ENCODE measurements at places on chromosomes 3 and 15.

GRCh38 chr15:49990835-49991545 is 128.0 kb downstream of the ATP8B4 start:
- DNase-seq, result no peak

DNA sequence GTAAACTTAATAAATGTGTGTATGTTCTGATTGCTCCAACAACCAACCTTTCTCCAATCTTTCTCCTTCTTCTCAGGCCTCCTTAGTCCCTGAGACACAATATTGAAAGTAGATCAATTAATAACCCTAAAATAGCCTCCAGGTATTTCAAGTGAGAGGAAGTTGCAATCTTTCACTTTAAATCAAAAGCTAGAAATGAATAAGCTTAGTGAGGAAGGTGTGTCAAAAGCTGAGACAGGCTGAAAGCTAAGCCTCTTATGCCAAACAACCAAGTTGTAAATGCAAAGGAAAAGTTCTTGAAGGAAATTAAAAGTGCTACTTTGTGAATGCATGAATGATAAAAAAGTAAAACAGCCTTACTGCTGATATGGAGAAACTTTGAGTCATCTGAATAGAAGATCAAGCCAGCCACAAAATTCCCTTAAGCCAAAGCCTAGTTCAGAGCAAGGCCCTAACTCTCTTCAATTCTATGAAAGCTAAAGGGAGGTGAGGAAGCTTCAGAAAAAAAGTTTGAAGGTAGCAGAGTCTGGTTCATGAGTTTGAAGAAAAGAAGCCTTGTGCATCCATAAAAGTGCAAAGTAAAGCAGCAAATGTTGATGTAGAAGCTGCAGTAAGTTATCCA is 38.6 kb downstream of the CCDC80 start:
- DNase-seq, result no peak

GRCh38 chr15:39595338-39596221 is 14.7 kb downstream of the THBS1 start:
- DNase-seq, result no peak

DNA sequence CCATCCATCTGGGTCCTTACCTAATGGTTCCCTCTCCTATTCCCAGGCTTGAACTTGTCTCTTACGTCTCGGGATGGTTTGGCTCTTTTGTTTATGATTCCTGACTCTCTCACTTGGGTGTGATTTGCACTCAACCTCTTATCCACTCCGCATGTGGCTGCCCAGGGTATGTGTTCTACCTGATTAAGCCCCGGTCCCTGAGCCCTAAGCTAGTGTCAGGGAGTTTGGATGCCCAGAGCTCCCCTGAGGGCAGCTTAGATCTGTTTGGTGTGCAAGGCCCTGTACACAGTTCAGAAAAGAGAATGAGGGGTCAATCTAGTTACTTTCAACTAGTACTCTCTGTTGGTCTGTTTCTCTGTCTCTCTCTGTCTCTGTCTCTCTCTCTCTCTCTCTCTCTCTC is 15.9 kb upstream of the STARD5 start:
- DNase-seq, result no peak

DNA sequence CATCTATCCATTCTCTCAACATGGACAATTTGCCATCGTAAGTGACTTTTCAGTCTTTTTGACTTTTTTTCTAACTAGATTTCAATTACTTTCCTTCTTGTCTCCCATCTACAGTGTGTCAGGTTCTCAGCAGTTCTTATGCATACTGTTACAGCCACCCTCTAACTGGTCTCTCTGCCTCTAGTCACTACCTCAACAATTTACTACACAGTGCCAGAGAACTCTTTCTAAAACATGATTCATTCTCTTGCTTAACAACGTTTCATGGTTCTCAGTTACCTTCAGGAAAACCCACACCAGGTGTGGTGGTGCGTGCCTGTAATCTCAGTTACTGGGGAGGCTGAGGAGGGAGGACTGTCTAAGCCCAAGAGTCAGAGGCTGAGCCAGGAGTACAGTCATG is 95.4 kb downstream of the DIPK2A start:
- no peak for DNase-seq

DNA sequence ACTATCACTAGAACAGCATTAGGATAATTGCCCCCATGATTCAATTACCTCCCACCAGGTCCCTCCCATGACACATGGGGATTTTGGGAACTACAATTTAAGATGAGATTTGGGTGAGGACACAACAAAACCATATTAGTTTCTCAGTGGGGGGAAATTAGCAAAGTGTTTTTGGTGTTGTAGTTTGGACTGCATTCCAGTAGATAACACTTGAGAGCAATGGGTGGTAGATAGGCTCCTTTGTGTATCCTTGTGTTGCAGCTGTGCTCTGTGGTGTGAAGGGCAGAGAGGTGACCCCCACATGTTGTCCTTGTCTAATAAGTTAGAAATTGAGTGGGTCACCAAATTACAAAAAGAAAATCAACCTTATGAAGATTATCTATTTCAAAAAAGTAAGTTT is 223.8 kb downstream of the SATB1 start:
- no peak for DNase-seq

DNA sequence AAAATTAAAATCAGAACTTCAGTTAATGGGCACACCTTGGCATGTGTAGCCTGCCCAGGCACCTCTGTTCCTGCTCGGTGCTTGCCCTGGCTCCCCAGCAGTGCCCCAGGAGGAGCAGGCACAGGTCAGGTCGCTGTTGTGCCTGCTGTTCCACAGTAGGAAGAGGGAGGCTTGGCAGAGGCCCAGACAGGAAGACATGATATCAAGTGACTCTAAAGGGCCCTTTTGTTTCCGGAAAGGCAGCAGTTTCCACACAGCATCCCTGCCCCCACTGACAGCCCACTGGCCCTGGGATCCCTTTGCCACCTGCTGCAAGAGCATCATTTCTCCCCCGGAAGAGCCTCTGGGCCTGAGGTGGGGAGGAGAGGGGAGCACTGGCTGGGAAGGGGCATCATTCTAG is 40.5 kb upstream of the HES1 start:
- no peak for DNase-seq

DNA sequence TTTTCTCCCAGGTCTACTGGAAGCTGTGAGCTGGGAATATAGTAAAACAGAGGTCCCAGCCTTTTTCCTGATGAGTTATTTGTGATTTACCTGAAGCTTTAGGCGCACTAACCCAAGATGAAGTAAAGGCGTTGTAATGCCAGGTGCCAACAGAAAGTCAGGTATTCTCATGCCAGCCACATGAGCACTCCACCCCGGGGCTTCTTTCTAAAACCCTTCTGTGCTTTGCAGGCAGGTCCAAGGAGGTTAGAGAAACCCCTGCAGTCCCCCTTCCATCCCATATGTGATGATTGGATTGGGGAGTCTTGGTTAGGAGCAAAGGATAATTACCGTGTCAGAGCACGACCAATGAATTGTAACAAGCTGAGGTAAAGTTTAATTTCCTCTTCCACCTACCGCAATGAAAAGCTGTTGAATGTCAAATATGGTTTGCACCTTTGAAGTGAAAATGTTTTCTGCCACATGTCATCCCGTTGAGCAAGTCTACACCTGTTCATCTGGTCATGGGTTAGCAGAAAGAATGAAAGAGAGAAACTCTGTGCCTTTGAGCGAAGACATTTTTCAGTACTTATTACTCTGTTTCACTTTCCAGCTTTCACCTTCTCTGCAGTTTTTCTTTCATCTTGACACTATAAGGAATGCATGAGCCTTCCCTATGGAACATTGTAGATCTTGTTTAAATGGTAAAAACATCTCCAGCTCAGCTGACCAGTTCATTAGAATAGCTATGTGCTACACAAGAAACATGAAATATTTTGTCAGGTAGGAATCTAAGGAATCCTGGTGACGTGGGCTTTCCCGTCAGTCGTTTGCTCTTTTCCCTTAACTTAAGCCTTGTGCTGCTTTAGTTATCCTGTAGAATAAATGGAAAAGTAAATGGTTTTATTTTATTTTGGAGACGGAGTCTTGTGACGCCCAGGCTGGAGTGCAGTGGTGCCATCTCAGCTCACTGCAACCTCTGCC is 204.6 kb upstream of the IL12A start:
- DNase-seq, result no peak

- peak; percentile 81 for DNase-seq
These were observed 51.8 kb upstream of the DGKG start for GRCh38 chr3:186413615-186414415.

DNA sequence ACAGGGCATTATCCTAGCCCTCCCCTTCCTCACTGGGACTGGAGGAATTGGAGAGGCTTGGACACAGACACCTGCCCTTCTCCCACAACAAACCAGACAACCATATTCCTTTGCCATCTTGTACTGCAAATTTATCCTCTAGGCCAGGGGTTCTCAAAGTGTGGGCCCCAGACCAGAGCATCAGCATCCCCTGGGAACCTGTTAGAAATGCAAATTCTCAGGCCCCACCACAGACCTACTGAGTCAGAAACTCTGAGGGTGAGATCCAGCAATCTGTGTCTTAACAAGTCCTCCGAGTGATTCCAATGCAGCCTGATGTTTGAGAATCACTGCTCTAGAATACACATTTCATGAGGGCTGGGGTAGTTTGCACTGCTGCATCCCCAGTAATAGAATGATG is 115.4 kb downstream of the OXNAD1 start:
- no peak for DNase-seq

DNA sequence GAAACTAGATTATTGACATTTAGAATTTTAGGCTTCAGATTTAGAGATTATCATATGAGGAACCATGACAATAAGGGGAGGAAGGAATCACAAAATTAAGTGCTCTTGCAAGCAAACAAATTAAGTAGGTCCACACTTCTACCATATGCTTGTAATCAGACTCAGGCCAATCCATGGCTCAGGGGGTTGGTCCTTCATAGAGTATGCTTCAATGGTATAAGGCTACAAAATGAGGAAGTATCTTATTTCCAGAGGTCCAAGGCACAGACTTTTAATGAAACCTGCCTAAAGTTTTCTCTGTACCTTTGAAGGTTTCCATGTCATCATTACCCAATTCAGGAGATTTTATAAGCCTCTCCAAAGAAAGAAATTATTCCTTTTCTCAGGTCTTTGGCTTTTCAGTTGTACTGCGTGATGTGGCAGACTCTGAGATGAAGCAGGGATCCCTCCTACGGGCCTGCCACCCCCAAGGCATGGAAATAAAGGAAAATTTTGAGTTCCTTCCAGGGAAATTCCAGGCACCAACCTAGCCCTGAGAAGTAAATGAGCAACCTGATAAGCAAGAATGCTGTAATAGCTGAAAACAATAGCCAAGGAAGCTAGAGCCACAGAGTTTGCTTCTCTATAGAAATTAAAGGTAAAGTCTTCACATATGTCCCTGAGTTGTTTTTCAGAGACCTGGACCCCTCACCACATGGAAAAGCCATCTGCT is 36.3 kb downstream of the SERPINI2 start:
- DNase-seq, result no peak

DNA sequence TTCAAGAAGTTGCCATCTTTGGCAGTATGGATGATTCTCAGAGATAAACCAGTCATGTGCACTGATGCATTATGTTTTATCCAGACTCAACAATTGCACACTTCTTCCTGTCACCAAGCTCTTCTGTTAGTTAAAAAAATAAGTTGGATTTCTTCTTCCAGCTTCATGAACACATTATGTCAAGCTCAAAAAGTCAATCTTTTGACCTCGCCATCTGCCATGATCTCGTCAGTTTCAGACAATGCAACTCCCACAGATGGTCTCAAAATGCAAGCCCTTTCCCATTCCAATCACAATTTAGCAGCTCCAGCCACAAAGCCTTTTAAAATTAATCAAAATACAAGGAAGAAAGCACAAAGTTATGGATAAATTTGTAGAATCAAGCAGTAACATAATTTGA is 42.8 kb downstream of the TFDP2 start:
- DNase-seq, result no peak

DNA sequence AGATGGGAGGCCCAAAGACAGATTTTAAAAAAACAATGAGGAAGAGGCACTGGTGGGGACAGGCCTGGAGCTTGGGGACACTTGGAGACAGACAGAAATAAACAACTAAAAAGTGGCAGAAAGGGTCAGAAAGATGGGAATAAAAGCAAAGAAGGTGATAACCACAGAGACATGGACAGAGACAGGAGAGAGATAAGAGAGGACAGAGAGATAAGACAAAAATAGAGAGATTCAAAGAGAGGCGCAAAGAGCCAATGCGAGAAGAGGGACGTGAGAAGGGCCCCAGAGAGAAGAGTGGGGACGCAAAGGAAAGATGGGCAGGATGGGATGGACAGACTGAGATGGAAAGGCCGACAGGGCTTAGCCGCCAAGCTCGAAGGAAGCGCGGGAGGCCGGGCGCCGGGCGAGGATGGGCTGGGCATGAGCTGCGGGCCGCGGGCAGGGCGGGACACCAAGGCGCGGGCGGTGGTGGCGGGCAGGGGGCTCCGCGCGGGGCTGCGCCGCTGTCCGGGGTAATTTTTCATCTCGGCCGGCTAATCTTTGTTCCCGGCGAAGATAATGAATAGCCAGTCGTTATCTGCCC is 3.1 kb upstream of the GATA2 start:
- DNase-seq, result peak; percentile 44

GRCh38 chr3:57729334-57730045 is 26.6 kb upstream of the SLMAP start:
- DNase-seq, result no peak

GRCh38 chr3:148727231-148727630 is 29.5 kb downstream of the AGTR1 start:
- no peak for DNase-seq

GRCh38 chr3:195870442-195870841 is 37.9 kb downstream of the TNK2 start:
- DNase-seq, result no peak

- no peak for DNase-seq
These were observed 424.1 kb downstream of the ZNF385D start for GRCh38 chr3:21326704-21327475.

GRCh38 chr3:169667166-169668071 is 3.9 kb upstream of the MECOM start:
- no peak for DNase-seq

DNA sequence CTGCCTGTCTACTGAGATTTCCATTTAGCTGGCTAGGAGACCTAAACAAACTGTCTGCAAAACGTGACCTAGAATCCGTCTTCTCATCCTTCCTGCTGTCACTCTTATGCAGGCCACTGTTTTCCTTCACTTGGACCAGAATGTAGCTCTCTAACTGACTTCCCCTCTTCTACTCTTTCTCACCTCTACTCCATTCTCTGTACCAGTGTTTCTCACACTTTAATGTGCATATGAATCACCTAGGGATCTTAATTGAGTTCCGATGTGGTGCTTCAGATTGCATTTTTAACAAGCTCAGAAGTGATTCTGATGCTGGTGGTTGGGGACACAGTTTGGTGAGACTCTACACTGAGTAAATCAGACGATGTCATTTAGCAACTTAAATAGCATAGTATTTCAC is 1.6 kb upstream of the GBE1 start:
- no peak for DNase-seq

- DNase-seq, result no peak
These were observed 287.0 kb upstream of the LYSMD4 start for GRCh38 chr15:100020189-100020588.

GRCh38 chr3:138408751-138409570 is 25.5 kb upstream of the ESYT3 start:
- DNase-seq, result no peak
